ENCODE measurements at places on chromosomes 4 and X. TPM values are rescaled to one million over a fixed set of nuclear protein-coding genes. Genes with fewer than 3 reads are reported as not detected.

FAM9C gene
- total RNA-seq: not detected

ANOS1 gene
- total RNA-seq: not detected

ALAS2 gene
- not detected for total RNA-seq

GRCh38 chr4:67713529-67714247 lies 12.7 kb upstream of the UBA6 start:
- DNase-seq: peak; percentile 62

GRCh38 chr4:147340591-147341120 lies 140.2 kb upstream of the EDNRA start:
- peak; percentile 90 for DNase-seq

GRCh38 chr4:98493296-98493695 lies 165.1 kb downstream of the TSPAN5 start:
- DNase-seq: no peak

DNA sequence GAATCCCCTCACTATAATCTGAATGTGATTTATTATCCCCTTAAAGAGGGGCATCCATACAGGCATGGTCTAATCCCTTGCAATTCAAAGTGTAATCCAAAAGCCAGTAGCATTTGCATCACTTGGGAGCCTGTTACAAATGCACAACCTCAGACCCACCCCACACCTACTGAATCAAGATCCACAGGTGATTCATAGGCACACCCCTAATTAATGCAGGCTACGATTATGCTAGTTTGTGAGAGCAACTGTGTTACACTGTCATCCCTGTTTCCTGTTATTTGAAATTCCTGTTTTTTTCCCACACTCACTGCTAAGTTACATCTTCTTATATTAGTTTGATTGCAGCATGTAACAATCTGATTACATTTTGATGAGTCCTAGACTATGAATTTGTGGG lies 120.0 kb downstream of the RAB28 start:
- DNase-seq: no peak

DNA sequence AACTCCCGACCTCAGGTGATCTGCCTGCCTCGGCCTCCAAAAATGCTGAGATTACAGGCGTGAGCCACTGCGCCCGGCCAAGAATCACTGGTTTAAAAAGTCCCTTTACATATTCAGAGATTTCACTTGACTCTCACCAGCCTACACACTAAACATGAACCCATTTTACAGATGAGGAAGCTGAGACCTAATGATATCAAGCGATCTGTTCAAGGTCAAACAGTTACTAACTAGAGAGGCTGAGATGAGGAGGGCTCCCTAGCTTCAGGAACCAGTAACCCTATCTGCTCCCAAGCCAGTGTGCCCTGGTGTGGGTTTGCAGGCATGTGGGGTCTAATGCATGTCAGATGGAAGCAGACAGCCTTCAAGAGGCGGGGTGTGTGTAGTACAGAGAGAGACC lies 59.6 kb upstream of the AFAP1 start:
- no peak for DNase-seq
